Large intestine (tissue), 12 donors: ENCODE measurements at places on chromosomes 5 and 9. TPM values are rescaled to one million over a fixed set of nuclear protein-coding genes. Genes with fewer than 3 reads are reported as not detected.

DNA sequence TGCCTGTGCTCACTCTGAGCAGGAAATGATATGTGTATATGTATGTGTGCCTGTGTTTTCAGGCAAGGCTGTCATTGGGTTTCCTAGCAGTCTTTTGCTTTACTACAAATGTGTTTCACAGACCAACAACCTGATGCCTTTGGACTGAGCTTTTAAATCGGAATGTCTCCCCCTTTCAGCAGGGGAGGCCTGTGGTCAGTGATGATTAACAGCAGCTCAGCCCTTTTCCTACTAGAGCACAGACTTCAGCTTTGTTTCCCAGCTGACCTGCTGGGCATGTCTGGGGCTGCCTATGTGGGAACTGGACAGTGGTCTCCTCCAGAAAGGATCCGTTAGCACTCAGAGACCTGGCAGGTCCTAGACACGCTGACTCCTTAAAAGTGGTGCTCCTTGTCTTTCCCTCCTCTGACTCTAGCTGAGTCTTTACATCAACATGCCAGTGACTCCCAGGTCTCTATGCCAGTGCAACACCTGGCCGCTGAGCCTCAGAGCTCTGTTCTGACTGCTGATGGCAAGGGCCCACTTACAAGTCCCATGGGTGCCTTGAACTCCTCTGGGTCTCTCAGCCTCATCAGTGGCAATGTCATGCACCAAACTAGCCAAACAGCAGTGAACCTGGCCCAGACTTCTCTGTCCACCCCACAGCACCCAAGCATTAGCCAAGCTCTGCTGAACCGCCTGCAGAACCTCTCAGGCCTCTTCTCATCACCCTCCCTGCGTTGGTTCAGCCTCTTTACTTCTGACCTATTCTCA is 7.7 kb downstream of the MACROH2A1 start:
- no peak for DNase-seq

DNA sequence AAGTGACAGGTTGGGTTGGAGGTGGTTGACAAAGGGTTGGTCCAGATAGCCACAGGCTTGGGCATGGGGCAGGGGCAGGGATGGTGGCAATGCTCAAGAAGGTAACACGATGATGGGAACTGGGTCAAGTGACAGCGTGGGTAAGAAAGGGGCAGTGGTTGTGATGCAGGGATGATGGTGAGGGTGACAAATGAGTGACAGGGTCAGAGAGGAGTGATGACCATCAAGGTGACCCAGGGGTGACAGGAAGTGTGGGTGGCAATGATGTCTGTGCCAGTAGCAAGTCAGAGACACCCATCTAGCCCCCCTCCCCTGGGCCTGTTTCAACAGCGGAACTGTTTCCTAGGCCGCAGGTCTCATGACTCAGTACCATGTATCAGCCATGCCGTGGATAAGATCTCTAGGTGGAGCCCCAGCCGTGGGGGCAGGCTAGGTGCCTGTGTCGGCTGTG is 20.5 kb downstream of the AQP3 start:
- no peak for DNase-seq

ZNF366 gene
- polyA plus RNA-seq: 2.1 TPM

FRMD3 gene
- polyA plus RNA-seq: 4.4 TPM

SPATA31A3 gene
- polyA plus RNA-seq: not detected
